ENCODE measurements at places on chromosomes 1 and 21. TPM values are rescaled to one million over a fixed set of nuclear protein-coding genes. Genes with fewer than 3 reads are reported as not detected.

DNA sequence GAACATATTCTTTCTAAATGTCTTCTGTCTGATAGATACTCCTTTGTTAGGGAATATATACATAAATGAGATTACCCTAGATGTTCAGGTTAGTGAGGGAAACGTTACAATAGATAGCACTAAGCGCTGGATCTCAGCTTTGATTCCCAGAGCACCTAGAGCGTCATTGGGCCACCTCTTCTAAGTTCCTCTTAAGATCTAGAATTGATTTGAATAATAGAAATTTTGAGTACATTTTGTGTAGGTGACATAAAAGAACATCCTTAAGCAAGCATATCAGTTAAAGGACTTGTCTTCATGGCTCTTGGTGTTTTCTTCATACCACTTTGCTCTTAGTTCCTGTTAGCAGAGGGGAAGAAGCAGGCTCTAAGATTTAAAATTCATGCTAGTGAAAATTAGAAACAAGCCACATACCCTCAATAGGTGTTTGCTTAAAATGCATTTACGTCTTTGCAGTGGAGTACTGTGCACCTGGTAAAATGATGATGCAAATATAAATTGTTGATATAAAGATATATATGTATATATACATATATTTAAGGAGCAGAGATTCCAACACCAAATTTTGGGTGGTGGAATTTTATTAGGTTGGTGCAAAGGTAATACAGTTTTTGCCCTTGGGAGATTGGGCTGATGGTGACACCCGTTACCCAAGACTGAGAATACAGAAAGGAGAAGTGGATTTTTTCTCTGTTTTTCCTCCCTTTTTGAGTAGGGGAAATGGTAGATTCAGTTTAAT lies 47.1 kb downstream of the DYRK1A start:
- DNase-seq, result no peak

GRCh38 chr1:247336390-247336789 lies 4.7 kb upstream of the ZNF496 start:
- no peak for DNase-seq

DNA sequence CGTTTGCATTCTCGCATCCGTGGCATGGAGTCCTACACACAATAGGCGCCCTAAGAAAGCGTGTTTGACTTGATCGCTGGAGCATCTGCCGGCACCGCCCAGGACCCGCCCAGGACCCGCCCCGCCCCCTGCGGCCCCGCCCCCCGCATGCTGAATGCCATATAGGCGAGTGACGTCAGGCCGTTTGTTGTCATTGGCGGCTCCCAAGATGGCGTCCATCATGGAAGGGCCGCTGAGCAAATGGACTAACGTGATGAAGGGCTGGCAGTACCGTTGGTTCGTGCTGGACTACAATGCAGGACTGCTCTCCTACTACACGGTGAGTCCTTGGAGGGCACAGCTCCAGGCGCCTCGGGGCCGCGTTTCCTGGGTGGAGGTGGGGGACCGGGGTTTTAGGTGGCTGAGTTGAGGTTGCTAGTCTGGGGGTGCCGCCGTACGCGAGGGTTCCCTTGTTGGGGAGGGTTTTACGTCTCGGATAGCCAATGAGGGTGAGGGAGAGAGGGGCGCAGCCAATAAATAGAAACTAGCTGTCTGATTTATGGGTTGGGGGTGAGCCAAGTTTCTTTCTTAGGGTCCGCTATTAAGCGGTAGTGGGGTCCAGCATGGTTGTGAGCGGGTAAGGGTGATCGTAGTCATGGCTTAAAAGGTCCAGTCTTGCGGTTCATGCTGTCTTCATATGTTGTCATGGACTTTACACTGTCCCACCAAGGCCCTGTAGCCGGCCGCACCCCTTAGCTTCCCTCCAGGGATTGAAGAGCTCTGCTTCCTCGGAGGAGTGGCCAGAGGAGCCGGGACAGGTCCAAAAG lies at the start of gene OSBPL9:
OSBPL9 (plus strand) TSS at position 190 of the 806 bp plus-strand sequence; CDS start at position 209, 19 bp downstream.
- DNase-seq, result peak; percentile 86

The PTPRU gene
- 0.13 TPM for total RNA-seq

The CDA gene
- total RNA-seq, result not detected

DNA sequence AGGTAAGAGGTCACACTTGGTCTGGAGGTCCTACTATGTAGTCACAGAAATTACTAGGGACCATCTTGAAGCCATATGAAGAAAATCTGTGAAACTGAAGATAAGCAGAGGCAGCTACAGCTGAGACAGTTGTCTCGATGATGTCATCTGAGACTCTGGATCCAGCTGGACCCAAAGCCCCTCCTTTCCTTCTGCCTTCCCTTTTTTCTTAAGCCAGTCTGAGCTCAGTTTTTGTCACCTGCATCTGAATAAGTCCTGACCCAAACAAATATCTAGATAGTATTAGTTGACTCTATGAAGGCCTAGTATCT lies 143.3 kb downstream of the ETS2 start:
- DNase-seq, result no peak

GRCh38 chr1:76259270-76259669 lies 184.7 kb downstream of the ST6GALNAC3 start:
- DNase-seq, result no peak

The FCRL4 gene
- total RNA-seq, result 0.07 TPM

DNA sequence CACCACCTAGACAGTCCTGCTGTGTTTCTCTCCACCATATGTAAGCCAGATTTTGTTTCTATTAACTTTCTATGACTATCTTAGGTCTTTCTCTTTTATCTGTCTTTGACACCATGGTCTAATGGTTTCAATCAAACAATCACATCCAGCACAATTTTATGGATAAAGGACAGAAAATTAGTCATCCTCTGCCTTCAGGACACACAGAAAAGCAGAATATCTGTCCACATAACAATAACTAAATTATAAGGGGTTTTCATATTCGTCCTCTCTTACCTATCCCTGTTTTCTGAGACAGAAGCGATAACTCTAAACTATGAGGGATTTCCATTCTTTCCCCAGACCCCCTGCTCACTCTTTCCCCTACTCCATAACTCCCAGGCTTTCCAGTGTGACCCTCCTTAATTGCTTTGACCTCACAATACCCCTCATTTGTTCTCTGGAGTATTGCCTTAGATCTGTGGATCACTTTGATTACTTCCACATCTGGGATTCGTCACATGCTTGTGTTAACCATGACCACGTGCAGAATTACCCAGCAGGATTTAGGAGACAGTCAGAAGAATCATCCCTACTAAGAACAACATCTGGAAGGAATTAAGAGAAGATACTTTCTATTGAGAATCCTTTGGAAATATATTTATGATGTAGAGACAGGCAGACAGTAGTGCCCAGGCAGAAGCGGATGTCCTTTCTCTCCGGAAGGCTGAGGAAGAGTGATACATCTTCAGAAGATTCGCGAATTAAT lies 108.2 kb upstream of the GREM2 start:
- DNase-seq, result no peak

The ITLN1 gene
- not detected for total RNA-seq

DNA sequence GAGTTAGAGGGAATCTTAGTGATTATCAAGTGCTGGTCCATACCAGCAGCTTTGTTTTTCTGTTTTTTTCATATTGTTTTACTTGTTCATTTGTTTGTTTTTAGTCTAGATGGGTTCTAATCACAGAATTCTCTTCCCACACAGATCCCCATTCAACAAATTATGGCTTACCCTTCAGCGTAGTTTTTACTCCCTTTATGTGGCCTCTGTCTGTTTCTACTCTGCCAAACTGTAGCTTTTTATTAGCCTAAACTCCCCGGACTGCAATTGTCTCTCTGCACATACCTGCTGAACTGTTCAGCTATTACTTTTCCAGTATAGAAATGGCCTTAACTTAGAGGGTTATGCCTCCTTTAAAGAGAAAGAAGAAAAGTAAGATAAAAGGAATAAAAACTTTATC lies 348.5 kb downstream of the TGFB2 start:
- DNase-seq, result no peak

GRCh38 chr1:53314096-53314495 lies 13.8 kb downstream of the LRP8 start:
- DNase-seq, result no peak

The ATP6V1G3 gene
- total RNA-seq, result not detected

GRCh38 chr1:48794816-48795215 lies 18.1 kb upstream of the BEND5 start:
- no peak for DNase-seq

The LENEP gene
- total RNA-seq, result not detected

DNA sequence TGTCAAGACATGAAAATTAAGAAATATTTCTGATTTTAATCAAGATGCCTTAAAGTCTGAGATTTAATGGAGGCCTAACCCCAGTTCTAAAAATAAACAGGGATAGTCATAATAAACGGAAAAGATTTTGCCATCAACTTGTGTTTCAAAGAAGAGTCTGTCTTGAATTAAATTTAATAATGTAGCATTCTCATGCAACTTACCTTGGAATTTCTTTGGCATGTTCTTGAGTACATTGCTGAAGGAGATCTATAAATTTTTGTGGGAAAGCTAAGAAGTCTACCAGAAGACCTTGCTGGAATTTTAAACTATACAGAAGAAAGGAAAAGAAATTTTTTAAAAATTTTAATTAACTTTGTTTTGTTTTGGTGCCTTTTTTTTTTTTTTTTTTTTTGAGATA lies 10.6 kb downstream of the SASS6 start:
- no peak for DNase-seq

GRCh38 chr1:198330982-198331615 lies 174.3 kb downstream of the NEK7 start:
- no peak for DNase-seq

The RIMS3 gene
- 2.9 TPM for total RNA-seq

DNA sequence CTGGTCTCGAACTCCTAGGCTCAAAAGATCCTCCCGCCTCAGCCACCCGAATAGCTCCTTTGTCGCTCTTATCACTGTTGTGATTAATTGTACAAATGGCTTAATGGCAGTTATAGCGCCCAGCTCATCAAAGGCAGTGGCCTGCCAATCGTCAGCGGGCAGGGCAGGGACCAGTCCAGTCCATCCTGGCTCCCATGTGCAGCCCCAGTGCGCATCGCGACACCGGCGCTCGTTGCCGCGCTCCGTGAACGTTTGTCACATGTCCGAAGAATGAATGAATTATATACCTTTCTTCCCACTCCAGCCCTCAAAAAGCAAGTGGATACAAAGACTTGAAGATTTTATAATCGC lies 18.4 kb downstream of the MTX1 start:
- DNase-seq, result no peak

GRCh38 chr1:6447818-6448748 lies 17.9 kb downstream of the TNFRSF25 start:
- DNase-seq, result peak; percentile 50

The TNNI3K gene
- not detected for total RNA-seq

The MYBPH gene
- not detected for total RNA-seq

The RHEX gene
- 1.6 TPM for total RNA-seq

All from T-cell (primary cell).